ENCODE measurements at places on chromosomes 6 and 20.

GRCh38 chr6:75272145-75272840 lies 12.3 kb downstream of the TMEM30A start:
- DNase-seq: no peak

DNA sequence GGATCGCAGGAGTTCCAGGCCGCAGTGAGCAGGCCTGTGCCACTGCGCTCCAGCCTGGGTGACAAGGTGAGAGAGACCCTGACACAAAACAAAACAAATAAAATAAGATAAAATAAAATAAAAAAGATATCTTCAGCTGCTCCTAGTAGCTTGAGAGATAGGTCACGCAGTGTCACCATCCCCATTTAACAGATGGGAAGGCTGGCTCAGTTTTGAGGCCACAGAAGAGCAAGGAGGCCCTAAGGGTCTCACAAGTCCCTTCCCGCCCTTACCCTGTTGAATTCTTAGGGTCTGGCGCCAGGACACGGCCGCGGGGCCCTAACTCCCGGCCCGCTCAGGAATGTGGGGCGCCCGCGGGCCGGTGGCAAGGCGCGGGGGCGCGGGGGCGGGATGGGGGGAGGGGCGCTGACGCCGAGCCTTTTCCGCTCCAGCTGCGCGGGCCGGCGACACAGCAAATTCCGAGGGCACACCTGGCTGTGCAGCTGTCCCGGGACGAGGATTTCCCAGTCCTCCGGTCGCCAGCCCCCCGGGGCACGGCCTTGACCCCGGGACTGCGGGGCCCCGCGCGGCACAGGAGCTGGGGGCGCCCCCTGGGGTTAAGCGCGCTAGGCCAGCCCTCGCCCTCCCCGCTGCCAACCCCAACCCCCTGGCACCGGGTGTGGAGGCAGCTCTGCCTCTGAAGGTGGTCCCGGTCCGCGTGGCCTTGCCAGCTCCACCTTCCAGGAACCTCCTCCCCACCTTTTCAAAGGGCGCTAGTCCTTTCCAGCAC lies 10.3 kb upstream of the R3HDML start:
- DNase-seq: no peak

- no peak for DNase-seq
Observed at GRCh38 chr6:71205336-71205956, 83.2 kb upstream of the OGFRL1 start.

- DNase-seq: no peak
Observed at GRCh38 chr6:168319279-168320111, at the start of gene DACT2. TSS of gene DACT2 (minus strand) at chr6:168319777. CDS start at chr6:168319633, 144 bp downstream.

DNA sequence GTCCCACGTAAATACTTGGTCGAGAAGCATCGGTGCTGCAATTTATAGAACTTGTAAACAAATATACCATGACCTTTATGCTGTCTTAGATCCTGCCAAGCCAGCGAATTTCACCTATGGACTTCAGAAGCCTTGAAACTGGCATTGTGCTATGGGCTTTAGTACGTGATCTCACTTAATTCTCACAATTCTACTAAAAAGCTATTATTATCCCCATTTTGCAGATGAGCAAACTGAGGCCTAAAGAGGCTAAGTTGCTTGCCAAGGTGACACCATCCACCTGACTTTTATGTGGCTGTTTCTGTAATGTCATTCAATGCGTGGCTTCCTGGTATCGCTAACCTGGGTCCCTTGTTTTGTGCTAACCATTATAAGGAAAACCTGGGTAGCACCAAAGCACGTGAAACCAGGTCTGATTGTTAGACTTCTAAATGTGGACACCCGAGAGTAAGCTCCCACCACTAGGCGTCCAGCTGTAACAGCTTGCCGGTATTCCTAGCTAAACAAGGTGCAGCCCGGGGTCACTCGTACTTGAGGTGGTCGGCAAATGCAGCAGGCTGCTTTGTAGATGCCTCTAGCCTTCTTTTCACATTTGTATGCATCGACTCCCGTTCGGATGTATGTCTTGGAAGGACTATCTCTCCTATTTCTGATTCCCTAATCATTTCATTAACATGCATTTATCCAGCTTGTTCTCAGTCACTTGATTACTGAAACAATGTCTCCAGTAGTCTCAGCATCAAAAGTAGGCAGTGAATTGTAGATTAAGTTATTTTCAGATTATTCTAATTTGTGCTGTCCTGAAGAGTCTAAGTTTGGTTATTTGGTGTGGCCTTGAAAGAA lies 1.1 kb downstream of the SYNJ2 start:
- DNase-seq: peak; percentile 47

- DNase-seq: no peak
Observed at GRCh38 chr6:18536591-18537055, 149.5 kb downstream of the RNF144B start.

- no peak for DNase-seq
Observed at GRCh38 chr6:23097566-23097965, 528.2 kb downstream of the HDGFL1 start.

DNA sequence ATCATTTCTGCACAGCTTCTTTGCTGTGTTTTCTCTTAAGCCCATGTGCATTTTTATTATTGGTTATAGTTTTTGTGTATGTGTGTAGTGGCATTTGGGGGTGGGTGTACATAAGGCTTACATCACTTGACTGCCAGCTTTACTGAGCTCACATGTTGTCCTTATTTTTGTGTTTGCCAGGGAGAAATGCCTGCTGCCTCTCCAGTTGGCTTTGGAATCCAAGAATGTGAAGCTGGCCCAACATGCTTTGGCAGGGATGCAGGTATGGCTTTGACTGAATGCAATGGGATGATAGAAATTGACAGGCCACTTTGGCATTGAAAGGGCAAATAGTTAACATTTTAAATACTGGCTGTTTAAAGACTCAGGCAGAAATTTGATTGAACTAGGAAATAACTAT lies 11.4 kb downstream of the PBOV1 start:
- DNase-seq: no peak

DNA sequence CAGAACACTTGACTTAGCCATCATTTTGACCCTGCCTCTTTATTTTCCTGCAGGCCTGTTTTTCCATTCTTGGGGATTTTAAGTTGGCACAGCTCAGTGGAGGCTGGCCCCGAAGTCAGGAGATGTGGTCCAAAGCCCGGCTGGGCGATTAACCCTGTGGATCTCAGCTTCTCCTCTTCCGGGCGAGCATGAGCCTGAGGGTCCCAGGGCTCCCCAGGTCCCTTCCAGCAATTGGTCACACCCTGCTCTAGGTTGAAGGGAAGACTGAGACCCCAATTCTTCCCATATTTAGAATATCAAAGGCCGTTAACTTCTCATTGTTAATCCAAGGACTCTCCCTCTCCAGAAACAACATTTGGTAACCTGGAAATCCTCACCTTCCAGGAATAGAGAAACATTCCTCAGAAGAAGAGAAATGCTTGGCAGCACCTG lies 2.3 kb downstream of the THBS2 start:
- peak; percentile 62 for DNase-seq

DNA sequence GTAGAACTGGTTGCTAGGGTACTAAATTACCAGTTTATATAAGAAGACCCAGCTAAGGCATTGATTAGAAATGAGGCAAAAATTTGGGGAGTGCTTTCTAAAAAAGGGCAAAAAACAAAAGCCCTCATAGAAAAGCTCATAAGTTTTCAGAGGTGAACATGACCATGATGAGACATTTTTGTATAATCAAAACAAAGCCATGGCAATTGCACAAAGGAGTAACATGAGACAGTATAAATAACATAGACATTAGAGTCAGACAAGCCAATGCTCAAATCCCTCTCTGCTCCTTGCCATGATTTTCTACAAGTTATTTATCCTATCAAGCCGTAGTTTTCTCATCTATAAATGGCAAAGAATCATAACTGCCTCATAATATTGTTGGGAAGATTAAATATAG lies 112.2 kb upstream of the ADTRP start:
- DNase-seq: no peak

- no peak for DNase-seq
Observed at GRCh38 chr6:4383910-4384638, 248.7 kb upstream of the ECI2 start.

DNA sequence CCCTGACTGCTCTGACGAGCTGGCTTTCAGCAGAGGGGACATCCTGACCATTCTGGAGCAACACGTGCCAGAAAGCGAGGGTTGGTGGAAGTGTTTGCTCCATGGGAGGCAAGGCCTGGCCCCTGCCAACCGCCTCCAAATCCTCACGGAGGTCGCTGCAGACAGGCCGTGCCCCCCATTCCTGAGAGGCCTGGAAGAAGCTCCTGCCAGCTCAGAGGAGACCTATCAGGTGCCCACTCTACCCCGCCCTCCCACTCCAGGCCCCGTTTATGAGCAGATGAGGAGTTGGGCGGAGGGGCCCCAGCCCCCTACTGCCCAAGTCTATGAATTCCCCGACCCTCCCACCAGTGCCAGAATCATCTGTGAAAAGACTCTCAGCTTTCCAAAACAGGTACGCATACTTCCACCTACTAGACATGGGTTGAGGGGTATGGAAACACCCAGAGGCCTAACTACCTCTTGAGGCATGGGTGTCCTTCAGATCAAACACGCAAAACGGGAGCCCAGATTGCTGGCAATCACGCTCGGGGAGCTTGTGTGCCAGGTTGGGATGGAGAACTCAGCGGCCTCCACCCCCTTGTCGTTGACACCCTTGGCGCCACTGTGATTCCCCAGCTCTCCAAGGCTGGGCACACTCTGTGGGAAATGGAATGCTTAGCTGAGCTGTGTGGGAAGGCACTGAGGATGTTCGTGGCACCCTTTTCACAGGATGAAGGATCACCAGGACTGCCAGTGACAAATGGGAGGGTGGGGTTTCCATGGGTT lies 25.3 kb downstream of the CASS4 start:
- DNase-seq: no peak

DNA sequence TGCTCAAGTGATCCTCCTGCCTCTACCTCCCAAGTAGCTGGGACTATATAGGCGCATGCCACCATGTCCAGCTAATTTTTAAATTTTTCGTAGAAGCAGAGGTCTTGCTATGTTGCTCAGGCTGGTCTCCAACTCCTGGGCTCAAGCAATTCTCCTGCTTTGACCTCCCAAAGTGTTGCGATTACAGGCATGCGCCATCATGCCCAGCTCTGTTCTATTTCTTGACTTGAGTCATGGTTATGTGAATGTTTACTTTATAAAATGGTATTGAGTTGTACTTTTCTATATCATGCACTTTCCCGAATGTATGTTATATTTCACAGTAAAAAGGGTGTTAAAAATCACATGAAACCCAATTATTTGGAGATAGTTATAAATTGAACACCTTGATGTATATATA lies 17.3 kb upstream of the ATXN1 start:
- DNase-seq: no peak

- DNase-seq: no peak
Observed at GRCh38 chr20:47202733-47203667, 153.5 kb downstream of the ZMYND8 start.

- no peak for DNase-seq
Observed at GRCh38 chr20:48850257-48850976, 22.6 kb upstream of the PREX1 start.

GRCh38 chr6:42190554-42191183 lies 4.1 kb downstream of the GUCA1B start:
- no peak for DNase-seq

GRCh38 chr6:18215436-18215835 lies 48.9 kb downstream of the DEK start:
- no peak for DNase-seq

- no peak for DNase-seq
Observed at GRCh38 chr20:25486377-25486776, 78.9 kb downstream of the GINS1 start.

GRCh38 chr6:134413241-134413643 lies 95.3 kb upstream of the SGK1 start:
- no peak for DNase-seq

- no peak for DNase-seq
Observed at GRCh38 chr6:146258206-146258605, 229.3 kb downstream of the GRM1 start.

DNA sequence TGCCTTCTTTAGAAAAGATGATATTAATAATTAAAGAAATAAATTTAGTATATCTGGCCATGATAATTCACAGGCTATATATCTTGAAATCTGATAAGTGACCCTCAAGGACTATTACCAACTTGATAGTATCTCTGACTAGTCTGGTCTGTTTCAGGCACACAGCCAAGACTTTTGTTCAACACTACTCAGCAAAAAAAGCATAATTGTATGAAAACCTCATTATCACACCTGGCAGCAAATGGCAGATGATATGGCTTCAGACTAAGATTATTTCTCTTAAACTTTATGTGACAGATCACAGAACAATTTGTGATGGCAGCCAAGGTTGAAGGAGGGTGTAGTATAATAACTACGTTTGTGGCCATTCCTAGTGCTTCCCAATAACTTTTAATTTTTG lies 114.7 kb downstream of the RWDD2A start:
- DNase-seq: no peak

DNA sequence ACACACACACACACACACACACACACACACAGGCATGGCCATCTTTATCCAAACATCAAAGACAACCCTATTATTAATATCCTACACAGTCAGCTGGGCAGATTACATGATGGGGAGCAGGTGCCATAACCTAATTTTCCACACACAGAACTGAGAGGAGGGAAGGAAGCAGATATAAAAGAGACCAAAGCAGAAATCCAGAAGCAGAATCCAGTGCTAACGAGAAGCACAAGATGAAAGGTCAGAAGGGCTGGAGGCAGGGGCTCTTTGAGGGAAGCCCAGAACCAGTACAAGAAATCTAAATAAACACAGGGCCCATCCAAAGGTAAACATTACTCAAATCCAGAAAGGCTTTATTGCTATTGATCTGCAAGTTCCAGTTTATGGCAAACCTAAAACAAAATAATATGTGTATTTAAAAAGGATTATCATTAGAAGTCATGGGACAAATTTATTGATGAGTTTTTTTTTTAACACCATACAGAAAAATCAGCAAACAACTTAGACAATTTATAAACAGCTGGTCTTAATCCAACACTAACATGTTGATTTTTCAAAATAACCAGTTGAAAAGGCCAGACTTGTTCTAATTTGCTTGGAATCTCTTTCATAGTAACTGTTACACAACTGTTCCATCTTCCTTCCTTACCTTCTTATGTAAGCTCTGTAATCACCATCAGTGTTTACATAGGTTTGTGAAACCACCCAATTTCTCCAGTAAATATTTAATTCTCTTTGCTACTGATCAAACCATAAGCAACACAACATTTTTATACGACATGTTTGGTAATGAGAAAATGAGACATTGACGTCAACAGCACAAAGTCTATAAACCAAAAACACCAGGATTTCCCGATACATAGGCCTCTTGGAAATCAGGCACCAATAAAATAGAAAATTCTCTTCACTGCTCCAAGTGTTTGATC lies 34.2 kb downstream of the SLC23A2 start:
- no peak for DNase-seq

GRCh38 chr6:57158658-57159057 lies 13.5 kb upstream of the BAG2 start:
- DNase-seq: no peak

Data from right forelimb (tissue), 1 donor.